Dermis blood vessel endothelial cell (primary cell): ENCODE measurements at places on chromosomes 5 and 9.

GRCh38 chr5:96288845-96289185 lies 144.2 kb downstream of the PCSK1 start:
- no peak for DNase-seq

DNA sequence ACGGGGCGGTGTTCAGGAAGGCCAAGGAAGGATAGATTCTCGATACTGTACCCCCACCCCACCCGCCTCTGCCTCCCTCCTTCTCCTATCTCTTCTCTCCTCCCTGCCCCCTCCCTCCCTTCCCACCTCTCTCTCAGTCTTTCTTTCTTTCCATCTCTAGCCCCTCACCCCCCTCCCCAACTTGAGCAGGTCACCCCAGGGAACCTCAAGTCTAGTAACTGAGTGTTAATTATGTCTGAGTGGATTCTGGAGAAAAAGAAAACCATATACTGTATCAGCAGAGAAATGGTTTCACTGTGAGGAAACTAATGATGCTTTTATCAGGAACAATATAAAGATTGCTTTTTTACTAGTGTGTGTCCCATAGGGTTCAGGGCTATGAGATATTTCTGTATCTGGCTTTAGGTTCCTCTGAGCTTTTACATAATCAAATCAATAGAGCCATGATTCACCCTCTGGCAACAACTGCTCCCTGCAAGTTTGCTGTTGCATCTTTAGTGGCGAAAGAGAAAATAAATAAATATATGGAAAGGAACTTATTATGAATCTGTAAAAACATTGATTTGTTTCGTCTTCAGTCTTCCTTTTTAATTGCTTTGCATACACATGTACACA lies 639.7 kb downstream of the CCDC171 start:
- DNase-seq: no peak

DNA sequence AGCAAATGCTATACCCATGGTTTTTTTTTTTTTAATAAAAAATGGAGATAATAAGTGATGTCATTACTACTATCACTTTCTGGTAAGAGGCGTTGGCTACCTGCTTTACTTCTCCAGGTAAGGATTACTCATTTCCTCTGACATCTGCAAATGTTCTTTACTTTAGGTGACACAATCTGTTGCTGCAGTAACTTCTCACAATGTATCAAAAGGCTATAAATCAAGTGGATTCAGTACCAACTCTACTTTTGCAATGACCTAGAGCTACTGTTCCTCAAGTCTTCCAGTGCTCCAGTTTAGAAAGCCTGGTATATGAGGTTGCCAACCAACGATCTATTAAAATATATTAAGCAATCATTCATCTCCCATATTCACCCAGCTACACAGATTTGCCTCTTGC lies 129.1 kb downstream of the PLK2 start:
- DNase-seq: no peak

DNA sequence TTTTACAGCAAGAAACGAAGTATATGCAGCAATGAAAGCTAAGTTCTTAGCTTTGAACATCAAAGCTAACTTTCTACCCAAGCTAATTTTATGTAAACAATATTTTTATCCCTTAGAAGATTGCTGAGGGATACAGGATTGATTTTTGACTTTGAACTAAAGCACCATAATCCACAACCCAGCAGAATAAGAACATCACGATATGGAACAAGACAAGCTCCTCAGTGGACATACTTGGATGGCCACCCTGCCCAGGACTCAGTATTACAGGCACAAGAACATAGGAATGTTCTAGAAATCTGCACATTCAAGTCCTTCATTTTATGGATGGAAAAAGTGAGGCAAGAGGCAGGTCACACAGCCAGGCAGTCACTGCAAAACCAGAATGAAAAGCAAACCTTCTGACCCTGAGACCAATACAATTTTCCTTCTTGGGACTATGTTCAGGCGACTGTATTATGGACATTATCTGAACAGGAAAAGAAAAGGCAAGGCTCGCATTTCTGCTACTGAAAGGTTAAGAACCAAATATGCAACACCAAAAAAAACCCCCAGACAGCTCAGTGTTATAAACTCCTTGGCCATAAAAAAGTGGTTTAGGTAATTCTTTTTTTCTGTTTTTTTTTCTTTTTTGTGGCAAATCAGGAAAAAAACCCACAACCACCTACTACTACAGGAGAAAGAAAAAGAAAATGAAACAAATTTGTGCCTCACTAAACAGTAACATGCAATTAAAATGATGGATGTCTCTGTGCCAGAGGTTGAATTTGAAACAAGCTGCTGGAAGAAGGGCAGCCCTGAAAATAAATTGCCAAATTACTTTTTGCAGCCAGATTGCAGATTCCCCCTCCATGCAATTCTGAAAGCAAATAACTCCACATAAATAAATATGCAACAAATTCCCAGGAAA lies 25.4 kb downstream of the EPB41L4B start:
- no peak for DNase-seq

- no peak for DNase-seq
Measured at GRCh38 chr9:127263664-127264063, 910 bp upstream of the GARNL3 start.

DNA sequence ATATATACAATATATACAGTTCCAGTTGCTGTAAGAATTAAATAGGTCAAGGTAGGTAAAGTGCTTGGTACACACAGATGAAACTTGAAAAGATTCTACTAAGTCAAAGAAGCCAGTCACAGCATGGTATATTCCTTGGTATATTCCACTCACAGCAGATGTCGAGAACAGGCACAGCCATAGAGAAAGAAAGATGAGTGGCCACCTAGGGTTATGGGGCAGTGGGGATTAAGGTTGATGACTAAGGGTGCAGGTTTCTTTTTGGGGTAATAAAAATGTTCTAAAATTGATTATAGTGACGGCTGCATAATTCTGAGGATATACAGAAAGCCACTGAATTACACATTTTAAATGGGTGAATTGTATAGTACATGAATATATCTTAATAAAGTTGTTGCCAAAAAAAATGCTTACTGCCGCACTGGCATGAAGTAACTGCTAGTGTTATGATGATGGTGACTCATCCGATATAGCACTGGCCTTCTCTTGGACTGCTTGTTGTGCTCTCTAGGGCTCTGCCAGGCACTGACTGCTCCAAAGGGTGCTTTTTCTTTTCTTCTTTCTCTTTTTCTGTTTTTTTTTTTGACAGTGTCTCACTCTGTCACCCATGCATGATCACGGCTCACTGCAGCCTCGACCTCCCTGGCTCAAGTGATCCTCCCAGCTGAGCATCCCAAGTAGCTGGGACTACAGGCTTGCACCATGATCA lies 23.5 kb downstream of the TBC1D2 start:
- DNase-seq: peak; percentile 69

DNA sequence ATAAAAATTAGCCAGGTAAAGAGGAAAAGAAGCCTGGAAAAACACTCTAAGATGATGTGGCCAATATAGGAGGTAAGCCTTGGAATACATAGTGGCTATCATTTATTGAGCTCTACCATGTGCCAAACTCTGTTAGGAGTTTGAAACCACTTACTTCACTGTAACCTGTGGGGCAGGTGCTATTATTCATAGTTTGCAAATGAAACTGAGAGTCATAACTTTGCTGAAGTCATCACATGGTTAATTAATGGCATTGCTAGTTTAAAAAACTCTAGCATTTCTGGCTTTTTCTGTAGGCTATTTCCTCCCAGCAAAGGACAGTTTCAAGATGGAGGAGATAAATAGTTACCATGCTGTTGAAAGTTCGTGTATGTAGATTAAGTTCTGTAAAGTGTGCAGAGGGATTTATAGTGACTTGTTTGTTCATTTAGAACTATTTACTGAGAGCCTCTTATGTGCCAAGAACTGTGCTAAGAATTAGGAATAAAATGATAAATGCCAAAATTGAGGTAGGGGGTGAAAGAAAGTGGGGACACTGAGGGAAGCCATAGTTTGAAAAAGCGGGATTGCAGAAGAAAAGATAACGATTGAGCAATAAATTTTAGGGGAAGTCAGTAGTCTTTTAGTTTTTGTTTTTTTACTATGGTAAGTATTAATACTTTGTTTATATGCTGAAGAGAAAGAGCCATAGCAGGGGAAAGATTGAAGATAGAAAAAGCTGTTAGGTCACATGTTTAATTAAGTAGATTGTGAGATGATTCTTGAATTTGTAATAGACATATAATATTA lies 57.2 kb downstream of the WDR70 start:
- DNase-seq: no peak
